ENCODE measurements at places on chromosomes 11 and 22.

GRCh38 chr11:72157131-72157530, 21.6 kb downstream of the FOLR3 start:
- DNase-seq, result no peak

- no peak for DNase-seq
Observed at GRCh38 chr22:49546811-49547585, 280.7 kb downstream of the BRD1 start.

DNA sequence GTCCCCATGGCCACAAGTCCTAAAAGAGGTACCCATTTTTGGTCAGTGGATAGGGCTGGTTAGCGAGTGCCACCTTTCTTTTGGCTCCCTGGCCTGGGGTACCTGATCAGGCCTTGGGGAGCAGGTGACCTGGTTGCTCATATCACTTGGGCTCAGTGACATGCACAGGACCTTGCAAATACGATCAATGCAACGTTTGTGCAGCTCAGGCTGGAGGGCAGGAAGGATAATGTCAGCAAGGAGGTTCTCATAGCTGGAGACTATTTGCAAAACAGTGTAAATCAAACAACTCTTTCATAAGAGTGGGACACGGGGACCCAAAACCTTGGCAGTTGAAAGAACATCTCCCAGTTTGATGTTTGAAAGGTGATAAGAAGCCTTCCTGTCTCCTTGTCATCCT, 127.4 kb upstream of the CADM1 start:
- DNase-seq, result no peak

DNA sequence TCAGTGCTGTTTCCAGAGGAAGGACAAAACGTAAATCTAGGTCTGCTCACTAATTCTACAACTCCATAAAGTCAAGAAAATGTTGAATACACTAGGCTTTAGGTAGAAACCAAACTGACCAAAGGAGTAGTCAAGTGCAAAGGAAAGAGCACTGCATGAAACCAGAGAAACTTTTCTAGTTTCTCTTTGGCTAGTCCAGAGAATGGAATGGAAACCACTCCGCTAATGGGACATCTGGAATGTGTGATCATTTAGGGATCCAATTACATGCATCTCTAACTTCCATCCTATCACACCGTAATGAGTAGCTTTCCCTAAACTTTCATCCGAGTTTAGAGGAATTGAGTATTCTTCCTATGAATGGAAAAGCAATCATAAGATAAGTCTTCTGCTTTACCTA, 2.4 kb downstream of the OR52M1 start:
- no peak for DNase-seq

DNA sequence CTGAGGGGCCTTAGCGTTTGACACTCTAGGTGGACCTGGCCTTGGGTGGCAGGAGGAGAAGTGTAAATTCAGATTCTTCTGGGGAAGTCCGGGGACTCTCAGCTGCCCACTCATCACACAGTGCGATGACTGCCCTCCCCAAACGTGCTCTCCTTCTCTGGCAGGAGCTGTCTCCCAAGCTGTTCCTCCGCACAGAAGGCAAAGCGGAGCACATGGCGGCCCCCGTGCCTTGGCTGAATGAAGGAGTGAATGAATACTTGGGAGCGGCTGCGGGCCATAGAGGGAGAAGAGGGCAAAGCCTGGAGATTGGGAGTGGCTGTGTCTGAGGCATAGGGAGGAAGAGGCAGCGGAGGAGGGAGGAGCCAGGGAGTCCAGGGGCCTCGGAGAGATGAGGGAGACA, 6.9 kb upstream of the NAA40 start:
- DNase-seq, result no peak

DNA sequence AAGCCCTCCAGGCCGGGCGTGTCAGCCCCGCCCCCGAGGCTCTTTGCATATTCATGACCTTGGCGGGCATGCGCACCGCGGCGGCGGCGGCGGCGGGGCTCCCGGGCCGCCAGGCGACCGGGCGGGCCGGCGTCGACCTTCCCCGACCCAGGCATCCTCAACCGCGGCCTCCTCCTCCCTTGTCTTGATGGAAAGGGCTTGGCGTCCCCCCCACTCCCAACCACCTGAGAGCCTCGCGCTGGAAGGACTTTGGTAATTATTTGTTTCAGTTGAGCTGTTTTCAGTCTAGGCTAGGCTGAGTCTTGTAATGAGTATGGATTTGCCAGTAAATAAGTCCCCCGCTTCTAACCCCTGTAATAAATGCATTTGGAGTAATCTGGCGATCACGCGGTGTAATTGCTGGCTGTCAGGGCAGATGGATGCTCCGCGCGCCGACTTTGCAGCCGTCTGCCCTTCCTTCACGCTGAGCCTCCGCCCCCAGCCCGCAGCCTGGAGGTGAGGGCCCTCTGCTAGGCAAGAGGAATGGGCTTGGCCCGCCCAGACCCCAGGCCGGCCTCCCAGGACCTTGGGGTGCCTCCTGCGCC, 25.2 kb downstream of the FLRT1 start:
- no peak for DNase-seq

DNA sequence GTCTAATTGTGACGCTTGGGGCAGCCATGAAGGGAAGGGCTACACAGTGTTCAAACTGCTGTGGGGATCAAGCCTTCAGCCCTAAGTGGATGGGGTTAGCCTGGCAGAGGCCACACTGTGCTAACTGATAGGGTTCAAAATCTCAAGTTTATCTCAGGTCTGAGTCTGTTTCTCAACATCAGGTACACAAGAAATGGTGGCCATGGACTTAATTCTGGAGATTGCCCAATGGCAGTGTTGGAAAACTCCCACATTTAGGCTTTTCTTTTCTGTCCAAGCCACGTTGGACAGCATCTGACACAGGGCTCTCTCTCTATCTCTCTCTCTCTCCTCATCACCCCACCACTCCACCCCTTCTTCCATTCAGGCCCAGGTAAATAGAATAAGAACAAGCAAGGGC, 10.9 kb upstream of the DGAT2 start:
- DNase-seq, result no peak

- no peak for DNase-seq
Observed at GRCh38 chr11:70732881-70733196, 334.5 kb downstream of the CTTN start.

GRCh38 chr11:94152678-94153065, 24.0 kb downstream of the PANX1 start:
- no peak for DNase-seq

DNA sequence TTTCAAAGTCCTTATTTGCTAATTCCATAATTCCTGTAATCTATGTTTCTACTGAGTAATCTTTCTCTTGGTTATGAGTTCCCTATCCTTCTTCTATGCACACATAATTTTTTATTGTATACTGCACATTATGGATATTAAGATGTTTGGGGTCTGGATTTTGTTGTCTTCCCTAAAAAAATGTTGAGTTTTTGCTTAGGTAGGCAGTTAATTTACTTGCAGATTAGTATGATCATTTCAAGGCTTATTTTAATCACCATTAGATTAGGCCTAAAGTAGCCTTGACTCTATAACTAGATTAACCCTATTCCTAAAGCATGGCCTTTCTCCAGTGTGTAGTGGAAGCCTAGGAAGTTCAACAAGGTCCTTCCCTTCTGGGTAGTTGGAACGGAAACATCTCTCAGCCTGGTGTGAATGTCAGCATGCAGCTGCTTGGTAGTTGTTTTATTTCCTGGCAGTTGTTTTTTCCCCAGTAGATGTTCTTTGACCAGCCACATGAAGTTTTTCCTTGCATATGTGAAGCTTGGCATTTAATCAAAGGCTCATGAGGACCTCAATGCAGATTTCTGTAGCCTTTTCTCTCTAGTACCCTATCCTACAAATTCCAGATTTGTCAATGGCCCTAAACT, 419.3 kb upstream of the NARS2 start:
- no peak for DNase-seq

GRCh38 chr22:34161431-34162123, 241.3 kb upstream of the LARGE1 start:
- no peak for DNase-seq

DNA sequence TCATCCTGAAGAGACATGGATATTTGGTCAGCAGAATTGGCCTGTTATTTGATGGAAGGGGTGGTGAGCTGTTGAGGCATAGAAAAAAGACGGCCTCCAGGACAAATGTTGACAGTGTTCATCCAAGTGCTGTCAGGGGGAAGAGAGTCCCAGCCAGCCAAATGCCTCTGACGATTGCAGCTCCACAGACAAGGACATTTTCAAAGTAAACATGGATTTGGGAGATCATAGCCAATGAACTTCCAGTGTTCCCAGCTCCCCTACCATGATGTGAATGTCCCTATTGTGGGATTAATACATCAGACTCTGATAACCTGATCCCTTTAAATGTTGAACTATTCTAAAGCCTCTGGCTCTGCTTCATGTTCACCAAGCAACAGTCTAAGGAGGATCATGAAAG, 31.2 kb upstream of the PSMA1 start:
- DNase-seq, result no peak

DNA sequence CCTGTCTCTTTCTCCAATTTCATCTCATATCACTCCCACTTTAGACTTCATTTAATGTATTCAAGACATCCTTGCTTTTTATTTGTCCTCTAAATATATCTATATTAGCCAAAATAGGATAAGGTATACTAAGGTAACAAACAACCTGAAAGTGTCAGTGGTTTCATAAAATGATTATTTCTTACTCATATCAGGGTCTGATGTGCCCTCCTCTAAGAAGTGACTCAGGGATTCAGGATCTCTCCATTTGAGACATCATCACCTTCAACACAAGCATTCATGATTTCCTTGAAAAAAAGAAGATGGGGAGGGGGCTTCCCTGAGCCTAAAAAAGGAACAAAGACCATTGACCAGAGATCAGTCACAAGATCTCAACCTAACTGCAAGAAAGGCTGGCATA, 131.4 kb upstream of the POU2AF2 start:
- DNase-seq, result no peak

DNA sequence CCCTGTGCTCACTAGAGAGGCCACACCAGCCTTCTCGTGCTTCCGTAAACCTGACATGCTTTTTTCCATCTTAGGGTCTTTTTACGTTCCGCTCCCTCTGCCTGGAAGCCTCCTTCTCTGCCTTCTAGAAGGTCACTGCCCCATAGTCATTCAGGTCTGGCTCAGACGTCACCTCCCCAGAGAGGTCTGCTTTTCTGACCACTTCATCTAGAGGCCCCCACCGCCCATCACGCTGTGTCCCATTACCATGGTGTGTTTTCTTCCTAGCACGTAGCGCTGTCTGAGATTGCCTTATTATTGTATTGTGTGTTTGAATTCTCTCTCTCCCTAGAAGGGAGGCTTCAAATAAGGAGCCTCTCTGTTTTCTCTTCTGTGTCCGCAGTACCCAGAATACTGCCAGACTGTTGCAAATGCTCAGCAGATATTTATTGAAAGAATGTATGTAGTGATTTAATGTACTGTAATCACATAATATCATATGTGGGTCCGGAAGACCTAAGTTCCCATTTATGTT, 10.0 kb downstream of the TAB1 start:
- DNase-seq, result no peak

- DNase-seq, result no peak
Observed at GRCh38 chr11:101444164-101444563, 139.6 kb downstream of the TRPC6 start.

GRCh38 chr22:37148031-37148651, 1.6 kb downstream of the IL2RB start:
- DNase-seq, result no peak

- DNase-seq, result no peak
Observed at GRCh38 chr11:91625495-91625894, 599.1 kb upstream of the FAT3 start.

DNA sequence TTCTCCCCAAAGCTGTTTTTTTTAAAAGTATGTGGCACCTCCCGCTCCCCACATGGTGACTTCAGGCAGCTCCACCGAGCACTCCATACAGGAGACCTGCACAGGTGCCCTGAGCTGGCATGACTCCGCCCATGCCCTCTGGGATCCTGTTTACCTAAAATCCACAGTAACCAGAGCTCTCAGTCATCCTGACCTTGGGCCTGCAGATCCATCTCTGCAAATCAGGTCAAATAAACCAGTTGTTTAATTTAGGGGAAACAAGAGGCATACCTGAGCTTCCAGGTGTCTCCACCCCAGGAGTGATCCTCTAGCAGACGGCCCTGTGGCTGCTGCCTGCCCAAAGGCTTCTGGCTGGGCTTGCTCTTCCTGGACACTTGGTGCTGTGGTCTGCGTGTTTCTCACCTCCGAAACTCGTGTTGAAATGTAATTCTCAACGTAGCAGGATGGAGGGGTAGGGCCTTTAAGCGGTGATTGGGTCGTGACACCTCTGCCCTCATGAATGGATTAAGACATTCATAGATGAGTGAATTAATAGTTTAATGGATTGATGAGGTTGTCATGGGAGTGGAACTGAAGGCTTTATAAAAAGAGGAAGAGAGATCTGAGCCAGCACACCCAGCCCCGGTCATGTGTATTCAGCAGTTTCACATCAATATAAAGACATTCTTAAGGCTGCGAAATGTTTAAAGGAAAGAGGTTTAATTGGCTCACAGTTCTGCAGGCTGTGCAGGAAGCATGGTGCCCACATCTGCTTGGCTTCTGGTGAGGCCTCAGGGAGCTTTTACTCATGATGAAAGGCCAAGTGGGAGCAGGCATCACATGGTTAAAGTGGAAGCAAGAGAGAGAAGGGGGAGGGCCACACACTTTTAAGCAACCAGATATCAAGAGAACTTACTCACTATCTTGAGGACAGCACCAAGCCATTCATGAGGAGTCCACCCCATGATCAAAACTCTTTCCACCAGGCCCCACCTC, 34.1 kb downstream of the LINC01488 start:
- DNase-seq, result no peak

DNA sequence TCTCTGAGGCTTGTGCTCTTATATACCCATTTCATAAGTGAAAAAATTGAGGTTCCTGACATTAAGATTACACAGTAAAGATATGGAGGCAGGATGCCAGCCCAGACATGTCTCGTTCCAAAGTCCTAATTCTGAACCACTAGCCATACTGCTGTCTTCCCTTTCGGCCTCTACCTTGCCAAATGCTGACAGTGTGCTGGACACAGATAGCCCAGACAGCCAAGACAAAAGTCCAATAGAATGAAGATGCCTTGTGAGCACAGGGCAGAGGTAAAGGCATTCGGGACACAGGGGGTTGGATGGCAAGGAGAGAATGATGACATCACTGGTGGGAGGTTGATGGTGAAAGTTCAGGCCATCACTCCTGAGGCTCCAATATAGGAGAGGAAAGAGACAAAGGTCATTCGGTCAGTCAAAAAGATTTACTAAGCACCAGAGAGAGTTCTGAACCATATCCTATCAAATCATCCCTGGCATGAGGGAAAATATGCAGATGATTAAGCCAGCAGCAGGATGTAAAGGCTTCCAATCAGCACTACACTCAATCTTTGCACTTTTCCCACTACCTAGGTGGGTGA, 174.0 kb upstream of the MTMR2 start:
- no peak for DNase-seq
